Activated CD8-positive, alpha-beta memory T cell treated with anti-CD3 and anti-CD28 coated beads for 48 hours (primary cell): ENCODE measurements at places on chromosomes 7 and 10.

GRCh38 chr10:114157912-114158311 is 16.1 kb downstream of the CCDC186 start:
- DNase-seq: no peak

GRCh38 chr10:132186488-132187429 is at the start of gene DPYSL4:
TSS of gene DPYSL4 (plus strand) at chr10:132186948. CDS start at chr10:132187064, 116 bp downstream.
- DNase-seq: no peak

- DNase-seq: no peak
These were observed 6.9 kb downstream of the ITGB1 start for GRCh38 chr10:32951111-32951510.

GRCh38 chr7:100169147-100169850 is 882 bp upstream of the GAL3ST4 start:
- no peak for DNase-seq

GRCh38 chr7:76997381-76998284 is 34.5 kb downstream of the SPDYE17 start:
- DNase-seq: no peak

- no peak for DNase-seq
These were observed 19.7 kb upstream of the VPS37D start for GRCh38 chr7:73647725-73648592.

- no peak for DNase-seq
These were observed 125.1 kb downstream of the ANKRD7 start for GRCh38 chr7:118349604-118350003.

DNA sequence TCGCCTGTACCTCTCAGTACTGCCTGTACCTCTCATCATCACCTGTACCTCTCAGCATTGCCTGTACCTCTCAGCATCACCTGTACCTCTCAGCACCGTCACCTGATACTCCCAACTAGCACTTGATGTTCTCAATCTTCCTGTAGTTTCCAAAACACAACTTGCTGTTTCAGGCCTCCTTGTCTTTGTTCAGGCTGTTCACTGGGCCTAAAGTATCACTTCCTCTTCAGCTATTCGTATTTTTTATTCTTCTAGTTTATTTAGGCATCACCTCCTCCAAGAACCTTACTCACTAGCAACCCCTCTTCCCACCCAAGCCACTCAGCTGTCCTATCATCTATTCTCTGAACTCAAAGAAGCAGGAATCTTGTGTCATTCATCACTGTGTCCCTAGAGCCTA is 24.1 kb downstream of the OR6B1 start:
- DNase-seq: no peak

- no peak for DNase-seq
These were observed 311.0 kb downstream of the ANKRD30A start for GRCh38 chr10:37436357-37436756.

DNA sequence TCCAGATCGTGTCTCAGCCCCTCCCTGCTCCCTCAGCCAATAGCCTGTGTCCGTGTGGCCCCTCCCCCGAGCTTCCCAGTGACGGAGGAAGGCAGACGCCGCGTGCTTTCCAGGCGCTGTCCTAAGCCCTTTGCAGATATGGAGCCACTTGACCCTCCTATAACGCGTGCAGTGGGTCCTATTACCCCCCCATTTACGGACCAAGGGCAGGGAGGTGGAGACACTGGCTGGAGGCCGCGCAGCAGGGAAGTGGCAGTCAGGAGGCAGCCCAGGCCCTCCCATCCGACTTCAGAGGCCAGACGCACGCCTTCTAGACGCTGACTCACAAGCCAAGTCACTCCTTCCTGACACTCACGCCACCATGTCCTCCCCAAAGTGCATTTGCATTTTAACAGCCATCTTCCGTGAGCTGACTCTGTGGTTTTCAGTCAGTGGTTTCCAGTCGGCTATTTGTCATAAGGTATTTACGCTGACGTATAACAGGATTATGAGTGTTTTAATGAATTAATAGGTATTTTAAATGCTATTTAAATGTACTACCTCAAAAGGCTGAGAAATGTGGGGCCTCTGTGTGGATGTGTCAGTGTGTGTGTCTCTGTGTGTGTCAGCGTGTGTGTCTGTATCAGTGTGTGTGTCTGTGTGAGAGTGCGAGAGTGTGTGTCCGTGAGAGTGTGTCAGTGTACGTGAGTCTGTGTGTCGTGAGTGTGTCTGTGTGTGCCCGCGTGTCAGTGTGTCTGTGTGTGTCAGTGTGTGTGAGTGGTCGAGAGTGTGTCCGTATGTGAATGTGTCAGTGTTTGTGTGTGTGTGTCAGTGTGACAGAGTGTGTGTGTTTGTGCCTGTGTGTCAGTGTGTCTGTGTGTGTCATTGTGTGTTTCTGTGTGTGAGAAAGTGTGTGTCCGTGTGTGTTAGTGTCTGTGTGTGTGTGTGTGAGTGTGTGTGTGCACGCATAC is 92.0 kb upstream of the INSIG1 start:
- DNase-seq: peak; percentile 63

DNA sequence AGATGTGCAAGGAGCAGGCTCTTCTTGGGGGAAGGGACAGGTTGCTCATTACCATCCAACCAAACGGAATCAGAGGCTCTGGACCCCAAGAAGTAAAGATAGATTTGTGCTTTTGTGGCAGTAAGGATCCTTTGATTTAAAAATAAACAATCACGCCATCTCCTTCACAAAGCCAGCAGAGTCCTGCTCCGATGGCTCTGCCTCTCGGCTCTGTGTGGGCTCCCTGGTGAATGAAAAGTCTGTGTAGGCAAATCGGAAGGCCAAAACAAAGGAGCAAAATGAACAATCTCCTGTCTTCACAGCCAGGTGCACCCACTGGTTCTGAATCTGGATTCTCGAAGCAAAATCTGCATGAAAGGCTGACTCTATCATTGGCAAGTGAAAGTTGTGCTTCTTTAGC is 3.8 kb downstream of the PTPRN2 start:
- DNase-seq: no peak

- DNase-seq: no peak
These were observed 150.9 kb downstream of the POLR1F start for GRCh38 chr7:19557726-19558465.

- no peak for DNase-seq
These were observed 39.4 kb downstream of the CTBP2 start for GRCh38 chr10:125121003-125121402.

- DNase-seq: no peak
These were observed 118.0 kb downstream of the OTUD1 start for GRCh38 chr10:23556727-23557440.

GRCh38 chr10:121595806-121596688 is 2.2 kb downstream of the FGFR2 start:
- no peak for DNase-seq

DNA sequence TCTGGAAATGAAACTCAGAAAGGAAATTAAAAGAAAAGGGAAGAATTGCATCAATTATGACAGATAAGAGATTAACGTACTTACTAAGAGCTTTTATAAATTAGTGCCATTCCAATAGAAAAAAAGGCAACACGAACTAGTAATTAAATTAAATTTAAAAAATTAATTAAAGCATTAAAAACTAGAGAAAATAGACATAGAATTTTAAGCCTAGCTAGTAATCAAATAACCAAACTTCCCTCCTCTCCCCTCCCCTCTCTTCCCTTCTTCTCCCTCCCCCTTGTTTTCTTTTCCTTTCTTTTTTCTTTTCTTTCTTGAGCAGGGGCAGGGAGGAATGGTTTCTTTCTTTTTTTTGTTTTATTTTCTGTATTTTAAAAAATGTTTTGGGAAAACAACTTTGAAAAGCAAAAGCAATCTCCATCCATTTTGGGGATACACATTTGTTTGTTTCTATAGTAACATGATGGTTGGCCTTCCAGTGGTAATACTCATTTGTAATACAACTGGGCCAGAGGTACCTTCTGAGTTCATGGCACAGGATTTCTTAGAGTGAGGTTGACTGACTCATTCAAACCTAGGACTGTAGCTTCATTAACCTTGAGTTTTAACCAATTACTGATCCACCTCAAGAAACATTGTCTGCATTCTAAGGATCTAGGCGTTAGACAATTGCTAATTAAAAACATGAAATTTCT is 132.6 kb downstream of the ST7 start:
- DNase-seq: no peak

DNA sequence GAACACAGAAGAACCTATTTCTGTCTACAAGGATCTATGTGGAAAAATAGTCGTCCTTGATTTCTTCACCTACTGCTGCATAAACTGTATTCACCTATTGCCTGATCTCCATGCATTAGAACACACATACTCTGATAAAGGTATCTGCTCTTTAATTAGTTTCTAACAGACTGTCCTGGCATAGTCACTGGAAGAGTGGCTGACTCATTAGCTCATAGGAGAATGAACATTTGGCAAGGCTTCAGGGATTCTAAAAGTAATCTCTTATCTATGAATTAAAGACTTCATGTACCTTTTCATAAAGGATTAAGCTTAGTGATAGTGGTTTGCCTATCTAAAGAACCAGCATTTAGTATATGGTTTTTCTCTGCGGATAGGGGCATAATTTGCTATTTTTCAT is 4.1 kb downstream of the NHLRC2 start:
- DNase-seq: no peak

- DNase-seq: no peak
These were observed 88.0 kb downstream of the MDFIC start for GRCh38 chr7:115009736-115010440.

DNA sequence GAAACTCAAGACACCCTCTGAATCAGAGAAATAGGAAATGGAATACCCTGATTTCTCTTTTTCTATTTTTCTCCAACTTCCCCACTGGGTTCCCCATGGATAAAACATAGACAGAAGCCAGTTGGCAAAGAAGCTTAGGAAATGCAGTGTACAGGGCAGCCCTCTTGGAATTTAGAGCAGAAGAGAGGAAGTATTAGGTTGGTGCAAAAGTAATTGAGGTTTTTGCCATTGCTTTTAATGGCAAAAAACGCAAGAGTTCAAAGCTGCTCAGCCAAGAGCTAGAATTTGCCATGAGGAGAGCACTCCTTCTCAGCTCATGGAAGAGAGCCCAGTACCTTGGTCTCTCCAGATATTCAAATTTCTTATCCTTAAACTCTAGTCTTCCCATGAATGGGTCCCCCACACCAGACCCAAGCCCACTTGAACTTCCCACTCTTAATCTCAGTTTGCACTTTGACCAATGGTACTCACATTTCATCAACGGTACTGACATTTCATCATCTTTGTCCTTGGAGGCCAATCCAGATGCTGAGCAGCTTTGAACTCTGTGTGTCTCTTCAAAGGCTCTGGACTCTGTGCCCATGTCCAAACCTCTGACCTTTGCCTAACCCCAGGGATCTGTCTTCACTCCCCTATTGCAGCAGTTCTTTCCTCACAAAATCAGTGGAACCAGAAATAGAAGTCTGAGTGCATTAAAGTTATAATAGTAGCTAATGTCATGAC is 73.2 kb upstream of the PPP1R3C start:
- no peak for DNase-seq

GRCh38 chr7:123424463-123424862 is 109.9 kb downstream of the IQUB start:
- no peak for DNase-seq

GRCh38 chr7:116836048-116836447 is 26.3 kb upstream of the CAPZA2 start:
- DNase-seq: no peak

DNA sequence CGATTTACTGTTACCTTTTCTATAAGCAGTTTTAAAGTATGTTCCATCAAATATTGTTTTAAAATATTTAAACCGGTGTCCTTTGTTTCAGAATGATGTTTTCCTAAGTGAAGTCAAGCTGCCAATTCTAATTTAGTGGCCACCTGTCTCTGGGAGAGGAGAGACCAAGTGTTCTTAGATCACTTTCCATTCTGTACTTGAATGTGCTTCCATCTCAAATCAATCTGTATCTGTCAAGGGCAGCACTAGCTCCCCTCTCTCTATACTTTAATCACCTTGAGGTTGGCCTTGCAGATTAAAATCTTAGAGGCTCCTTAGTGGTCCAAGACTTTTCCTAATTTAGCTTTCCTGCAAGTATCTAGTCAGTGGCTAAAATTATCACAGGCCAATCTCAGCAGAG is 49.6 kb downstream of the LGI1 start:
- DNase-seq: no peak

DNA sequence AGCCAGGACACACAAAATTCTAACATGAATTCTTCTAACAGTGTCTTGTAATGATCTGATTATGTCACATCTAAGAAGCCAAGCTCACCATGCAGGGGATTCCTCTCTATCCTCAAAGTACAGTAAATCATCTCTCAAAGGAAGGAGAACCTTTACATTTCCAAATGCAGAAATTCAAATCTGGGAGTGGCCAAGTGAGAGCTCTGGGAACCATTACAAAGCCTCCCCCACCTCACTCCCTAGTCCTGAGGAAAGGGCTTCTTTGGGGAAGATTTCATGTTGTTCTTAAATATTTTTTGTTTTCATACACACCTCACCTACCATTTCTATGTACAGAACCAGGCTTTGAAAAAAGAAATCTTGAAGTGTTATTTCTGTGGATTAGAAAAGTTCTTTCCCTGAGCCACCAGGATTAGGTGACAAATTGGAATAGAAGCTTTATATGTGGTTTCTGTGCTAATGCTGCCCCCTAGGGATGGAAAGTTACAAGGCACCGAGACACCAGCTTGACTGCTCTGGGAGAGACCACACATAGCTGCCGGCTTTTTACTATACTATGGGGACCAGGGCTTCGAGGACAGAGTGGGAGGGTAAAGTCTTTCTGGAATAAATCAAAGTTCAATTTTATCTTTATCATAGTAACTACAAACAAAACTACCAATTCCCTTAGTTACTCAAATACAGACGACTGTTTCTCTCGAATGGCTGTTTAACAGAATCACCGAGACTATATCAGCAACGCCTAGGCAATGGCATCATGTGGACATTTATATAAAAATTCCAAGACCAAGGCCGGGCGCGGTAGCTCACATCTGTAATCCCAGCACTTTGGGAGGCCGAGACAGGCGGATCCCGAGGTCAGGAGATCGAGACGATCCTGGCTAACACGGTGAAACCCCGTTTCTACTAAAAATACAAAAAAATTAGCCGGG is 116.1 kb downstream of the RNF216 start:
- no peak for DNase-seq

GRCh38 chr10:13417459-13418126 is 69.5 kb upstream of the SEPHS1 start:
- DNase-seq: no peak

DNA sequence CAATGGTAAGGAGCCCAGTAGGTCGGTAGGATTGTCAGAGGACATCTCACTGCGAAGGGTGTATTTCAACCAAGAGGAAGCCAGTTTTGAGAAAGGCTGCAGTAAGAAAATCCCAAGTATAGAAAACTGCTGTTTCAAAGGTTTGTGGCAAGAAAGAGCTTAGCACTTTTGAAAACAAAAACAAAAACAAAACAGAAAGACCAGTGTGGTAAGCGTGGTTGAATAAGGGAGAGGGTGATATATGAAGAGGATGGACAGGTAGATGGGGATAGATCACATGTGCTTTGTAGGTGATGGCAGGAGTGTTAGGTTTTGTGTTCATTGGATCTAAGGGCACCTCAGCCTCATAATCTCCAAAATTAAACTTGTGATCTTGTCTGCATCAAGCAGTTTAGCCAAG is 141.6 kb upstream of the WNT16 start:
- DNase-seq: no peak

- DNase-seq: no peak
These were observed 40.4 kb downstream of the PRR15 start for GRCh38 chr7:29604052-29604451.

DNA sequence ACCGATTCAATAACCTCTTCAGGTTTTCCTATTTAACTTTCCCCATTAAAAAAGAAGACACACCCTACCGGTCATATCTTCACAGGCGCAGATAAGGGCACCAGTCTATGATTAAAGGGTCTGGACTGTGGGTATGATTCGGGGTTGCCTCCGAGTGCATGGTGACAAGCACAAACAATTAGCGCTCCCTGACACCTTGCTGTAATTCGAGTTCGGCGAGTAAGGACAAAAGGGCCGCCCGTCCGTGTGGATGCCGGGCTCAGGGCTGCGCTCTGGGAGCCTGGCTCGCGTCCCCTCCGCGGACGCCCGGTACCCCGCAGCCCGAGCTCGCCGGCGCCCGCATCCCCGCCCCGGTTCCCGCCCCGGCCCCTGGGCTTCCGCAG is 111.9 kb upstream of the RHEB start:
- no peak for DNase-seq
